ENCODE measurements at places on chromosomes 7 and 10.

GRCh38 chr10:12590675-12591659, 241.6 kb downstream of the CAMK1D start:
- DNase-seq: no peak

DNA sequence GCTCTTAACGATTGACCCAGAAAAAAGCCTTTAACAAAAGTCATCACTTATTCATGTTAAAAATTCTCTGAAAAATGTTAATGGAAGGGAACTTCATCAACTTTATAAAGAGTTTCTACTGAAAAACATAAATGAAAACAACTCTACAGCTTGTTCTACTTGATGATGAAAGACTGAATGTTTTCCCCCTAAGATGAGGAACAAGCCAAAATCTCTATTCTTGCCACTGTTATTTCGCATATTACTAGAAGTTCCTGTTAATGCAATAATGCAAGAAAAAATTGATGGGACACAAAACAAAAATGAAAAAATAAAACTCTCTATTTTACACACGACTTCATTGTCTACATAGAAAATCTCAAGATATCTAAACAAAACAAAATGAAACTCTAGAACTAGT, 249.8 kb upstream of the AKR1E2 start:
- DNase-seq: no peak

DNA sequence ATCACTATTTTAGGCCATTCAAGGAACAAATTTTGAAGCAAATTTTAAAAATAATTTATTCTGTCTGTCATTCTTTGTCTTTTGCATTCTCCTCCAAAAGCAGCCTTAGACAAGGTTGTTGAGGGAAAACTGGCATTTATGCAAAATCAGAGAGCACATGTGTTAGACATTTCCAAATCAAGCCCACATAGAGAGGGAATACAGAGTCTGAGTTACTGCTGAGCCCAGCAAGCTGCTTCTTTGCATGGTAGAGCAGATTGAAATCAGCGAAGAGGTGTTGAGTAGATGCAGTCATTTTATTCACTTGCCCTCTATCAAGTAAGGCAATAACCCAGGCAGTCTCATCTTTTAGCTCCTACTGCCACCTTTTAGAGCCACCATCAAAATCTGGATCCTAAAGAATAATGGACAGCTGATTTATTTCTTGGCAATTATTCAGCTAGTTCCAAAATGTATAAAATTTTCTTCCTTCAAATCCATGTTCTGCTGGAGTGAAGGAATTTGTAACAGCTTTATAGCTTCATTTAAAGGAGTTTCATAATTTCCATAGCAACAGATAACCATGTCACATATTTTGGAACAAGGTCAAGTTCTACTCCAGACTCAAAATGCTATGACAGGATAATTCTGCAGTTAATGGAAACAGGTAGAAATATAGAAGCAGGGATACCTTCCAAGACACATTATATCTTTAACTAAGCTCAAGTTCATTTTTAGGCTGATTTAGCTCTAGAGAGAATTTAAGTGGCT, 7.3 kb upstream of the PCDH15 start:
- no peak for DNase-seq

DNA sequence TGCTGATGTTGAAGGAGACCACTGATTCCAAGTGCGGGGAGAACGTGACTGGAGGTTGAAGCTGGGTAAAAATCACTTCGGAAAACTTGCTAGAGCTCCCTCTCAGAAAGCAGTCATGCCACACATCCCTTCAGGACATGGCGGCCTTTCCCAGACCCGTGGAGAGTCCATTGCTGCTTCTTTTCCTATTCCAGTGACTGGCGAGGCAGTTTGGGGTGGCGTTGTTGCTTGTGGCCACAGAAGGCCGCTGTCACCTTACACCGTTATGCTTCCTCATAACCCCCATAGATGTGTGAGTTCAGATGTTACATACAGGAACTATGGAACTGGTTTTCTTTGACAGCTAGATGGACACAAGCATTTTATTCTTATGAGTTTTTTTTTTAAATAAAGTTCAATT, 235.6 kb upstream of the POM121L12 start:
- no peak for DNase-seq

- DNase-seq: no peak
Observed at GRCh38 chr7:141072548-141073172, 1.2 kb upstream of the TMEM178B start.

DNA sequence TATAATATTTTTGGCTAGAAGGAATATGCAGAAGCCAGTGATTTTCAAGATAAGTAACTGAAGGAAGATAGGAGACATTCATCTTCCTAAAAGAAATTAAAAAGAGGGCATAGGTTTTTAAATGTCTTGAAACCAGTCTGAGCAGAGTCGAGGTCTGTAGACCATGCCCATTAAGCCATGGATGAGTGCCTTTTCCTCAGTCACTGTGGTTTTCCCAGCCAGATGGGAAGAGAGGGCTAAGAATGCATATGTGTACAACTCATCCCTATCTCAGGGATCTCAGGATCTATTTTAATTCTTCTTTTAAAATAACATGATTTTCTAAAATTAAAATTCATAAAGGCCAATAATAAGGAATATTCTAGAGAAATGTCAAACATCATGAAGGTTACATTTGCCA, 112.8 kb downstream of the PPP1R3A start:
- DNase-seq: no peak

GRCh38 chr7:75711656-75712514, 26.9 kb downstream of the HIP1 start:
- peak; percentile 57 for DNase-seq

DNA sequence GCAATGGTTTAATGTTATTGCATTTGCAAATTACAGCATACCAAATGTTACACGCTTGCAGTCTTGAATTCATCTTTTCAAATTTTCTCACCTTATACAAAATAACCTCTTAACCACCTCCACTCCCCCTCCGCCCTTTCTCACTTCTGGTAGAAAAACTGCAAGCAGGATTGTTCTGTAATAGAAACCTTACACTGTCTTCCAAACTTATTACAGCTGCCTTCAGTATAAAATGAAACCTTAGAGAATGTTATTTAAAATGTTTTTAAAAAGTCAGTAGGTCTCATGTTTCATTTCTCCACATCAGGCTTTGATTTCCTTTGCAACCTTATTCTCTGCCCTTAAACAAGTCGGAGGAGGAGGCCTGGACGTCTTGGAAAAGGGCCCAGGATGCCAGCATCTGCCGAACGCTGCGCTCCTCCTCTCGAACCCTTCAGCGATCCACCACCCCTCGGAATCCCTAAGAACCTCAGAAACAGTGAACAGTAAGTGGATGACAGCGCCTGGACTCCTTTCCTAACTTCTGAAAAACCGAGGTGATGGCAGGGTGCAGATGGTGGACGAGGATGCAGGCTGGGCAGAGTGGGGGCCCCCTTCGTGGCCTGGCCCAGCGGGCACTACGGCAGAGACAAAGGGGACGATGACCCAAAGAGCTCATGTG, 74.0 kb downstream of the FGFR2 start:
- no peak for DNase-seq

Data from spleen (tissue), 13 donors.